ENCODE measurements at places on chromosomes 4 and X.

DNA sequence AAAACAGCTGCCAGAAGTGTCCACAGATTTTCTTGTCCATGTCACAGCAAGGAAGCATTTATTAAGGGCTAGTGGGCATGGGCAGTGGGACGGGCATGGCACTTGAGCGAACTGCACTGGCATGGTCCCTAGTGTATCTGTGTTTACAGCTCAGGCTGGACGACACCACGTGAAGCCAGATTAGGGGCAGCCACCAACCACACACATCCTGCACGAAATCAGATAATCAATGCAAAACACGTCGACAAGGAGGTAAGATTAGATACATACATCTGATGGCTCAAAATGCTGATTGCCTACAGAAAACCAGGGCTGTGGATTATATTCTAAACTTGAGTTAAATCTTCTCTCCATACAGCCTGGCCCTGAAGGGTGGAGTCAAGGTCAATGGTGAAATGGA is 103.8 kb upstream of the ATP6AP2 start:
- DNase-seq: no peak

- DNase-seq: no peak
Observed at GRCh38 chr4:660401-660800, 13.7 kb downstream of the ATP5ME start.

GRCh38 chrX:129744861-129745321 is 6.1 kb downstream of the XPNPEP2 start:
- no peak for DNase-seq

DNA sequence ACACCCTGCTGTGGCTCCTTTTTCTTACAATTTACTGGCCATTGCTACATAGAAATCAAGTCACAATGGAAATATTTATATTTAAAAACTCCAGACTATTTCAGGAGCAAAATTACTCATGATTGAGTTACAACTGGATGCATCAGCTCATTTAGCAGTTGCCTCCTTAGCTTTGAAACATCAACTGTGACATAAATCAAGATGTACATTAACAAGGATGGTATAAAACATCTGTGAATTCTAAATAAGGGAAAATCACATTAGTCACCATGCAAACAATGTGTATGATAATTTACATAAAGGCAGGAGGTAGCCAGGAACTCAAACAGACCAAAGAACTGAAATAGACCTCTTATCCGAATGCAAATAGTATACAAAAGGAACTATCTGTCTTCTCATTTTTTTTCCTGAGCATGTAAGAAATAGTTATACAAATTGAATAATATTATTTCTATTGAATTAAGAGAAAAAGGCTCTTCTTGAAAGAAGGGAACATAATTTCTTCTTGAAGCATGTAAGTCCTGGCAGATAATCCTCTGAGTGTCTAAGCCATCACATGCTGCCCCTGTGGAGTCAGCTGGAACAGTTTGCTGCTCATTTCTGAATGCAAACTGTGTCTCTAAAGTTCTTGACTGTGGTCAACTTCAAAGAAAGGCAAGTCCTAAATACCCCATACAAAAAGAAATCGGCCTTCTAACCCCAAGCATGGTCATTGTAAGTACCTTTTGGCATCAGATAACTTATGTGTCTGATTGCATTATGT is 151.2 kb downstream of the NAA11 start:
- DNase-seq: no peak

DNA sequence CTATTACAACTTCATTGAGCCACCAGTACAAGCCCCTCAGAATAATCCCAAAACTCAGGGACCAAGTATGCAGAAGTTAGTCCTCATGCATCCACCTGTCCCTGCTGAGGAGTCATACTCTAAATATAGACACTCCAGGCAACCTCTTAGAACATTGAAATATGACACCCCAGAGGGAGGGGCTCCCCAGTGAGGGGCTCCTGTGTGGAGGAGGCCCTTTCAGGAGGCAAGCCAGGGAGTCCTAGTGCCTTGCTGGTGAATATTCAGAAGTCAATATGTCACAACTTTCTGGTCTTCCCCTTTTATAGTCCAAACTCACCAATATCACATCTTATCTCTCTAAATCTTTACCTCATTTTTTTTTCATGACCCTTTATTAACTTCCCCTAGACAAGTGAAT is 1.6 kb upstream of the ARMCX6 start:
- no peak for DNase-seq

- DNase-seq: no peak
Observed at GRCh38 chr4:150402871-150403272, 179.1 kb upstream of the MAB21L2 start.

DNA sequence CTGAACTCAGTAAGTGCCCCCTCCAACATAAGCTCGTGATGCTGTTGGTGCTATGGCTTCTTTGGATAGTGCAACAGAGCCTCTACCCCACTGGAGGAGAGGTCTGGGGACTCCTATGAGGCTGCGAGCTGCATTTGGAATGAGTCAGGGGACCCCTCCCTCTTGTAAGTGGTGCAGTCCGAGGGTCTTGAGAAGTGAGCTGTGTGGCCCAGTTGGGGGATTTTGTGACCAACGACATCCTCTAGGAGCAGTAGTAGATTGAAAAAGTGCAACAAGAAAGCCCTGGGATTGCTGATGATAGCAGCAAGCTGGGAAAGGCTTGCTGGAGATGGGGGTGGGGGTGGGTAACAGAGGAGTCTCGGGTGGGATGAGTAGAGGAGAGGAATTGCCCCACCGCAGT is 3.1 kb downstream of the FRMPD3 start:
- no peak for DNase-seq

DNA sequence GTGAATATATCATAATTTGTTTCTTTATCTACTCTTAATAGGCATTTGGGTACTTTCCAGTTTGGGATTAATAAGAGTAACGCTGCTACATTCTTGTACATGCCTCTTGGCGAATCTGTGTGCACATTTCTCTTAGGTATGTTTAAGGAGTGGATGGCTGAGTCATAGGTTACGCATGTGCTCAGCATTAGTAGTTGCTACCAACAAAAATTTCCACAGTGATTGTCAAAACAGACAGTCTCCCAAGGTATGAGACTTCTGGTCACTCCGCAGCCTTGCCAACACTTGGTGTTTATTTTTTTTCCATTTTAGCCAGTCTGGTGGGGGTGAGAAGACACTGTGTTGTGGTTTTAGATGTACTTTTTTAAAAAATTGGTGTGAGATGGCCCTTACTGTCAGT is 44.6 kb downstream of the FGFBP1 start:
- DNase-seq: no peak

DNA sequence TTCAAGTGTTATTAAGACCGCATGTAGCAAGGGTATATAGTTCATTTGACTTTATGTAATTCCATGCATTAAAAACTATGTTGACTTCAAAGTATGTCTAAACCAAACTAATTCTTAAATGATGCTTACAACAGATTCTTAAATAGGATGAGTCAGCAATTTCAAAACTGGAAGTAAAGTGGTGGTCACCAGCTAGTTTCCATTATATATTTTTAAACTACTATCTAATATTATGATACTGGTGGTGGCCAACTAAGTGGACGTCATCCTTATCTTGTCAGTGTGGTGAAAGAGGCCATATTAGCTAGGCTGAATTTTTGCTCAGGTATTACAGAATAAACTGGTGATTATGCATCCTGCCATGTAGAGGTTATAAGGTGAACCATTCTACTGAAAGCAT is 1.2 kb downstream of the IL15 start:
- DNase-seq: no peak

DNA sequence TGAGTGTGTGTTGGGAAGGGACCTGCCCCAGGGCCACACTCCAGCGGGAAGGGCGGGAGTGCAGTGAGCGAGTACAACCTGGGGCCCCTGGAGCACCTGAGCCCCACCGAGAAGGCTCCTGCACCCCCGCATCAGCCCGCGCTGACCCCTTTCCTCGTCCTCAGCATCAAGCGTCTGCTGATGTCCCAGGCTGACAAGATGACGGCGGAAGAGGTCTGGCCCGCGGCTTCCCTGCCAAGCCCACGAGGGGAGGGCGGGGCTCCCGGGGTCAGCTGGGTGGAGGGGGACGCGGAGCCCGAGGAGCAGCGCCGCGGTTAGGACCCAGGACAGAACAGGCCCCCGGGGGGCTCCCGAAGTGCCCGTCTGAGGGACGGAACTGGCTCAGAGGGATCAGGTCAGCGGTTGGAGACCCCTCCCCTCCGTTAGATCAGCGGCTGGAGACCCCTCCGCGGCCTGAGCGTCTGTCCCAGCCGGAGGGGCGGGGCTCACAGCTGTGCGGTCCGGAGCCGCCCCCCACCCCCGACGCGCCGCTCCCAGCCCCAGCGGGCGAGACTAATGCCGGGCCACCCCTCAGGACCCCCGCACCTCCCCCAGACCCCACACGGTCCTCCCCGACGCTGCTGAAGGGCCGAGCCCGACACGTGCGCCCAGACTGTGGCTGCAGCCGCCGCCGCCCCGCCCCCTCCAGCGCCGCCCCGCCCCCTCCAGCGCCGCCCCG is 6.7 kb downstream of the MYL5 start:
- no peak for DNase-seq

All from stimulated activated CD4-positive, alpha-beta T cell treated with anti-CD3 and anti-CD28 coated beads, TNF-alpha, amount 100 ng/mL, for 48 hours (primary cell).